C1 segment of cervical spinal cord (tissue), 14 donors: ENCODE measurements at places on chromosomes 1 and 21.

DNA sequence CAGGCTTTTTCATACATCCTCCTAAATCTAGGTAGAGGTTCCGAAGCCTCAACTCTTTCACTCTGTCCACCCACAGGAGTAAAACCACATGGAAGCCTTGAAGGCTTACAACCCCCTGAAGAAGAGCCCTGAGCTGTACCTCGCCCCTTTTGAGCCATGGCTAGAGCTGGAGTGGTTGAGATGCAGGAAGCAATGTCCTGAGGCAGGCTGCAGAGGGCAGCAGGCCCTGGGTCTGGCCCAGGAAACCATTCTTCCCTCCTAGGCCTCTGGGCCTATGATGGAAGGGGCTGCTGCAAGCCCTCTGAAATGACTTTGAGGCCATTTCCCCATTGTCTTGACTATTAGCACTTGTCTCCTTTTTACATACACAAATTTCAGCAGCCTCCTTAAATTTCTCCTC, 1503.0 kb downstream of the KCNT2 start:
- DNase-seq, result no peak

- no peak for DNase-seq
Observed at GRCh38 chr1:219121679-219122078, 52.0 kb upstream of the LYPLAL1 start.

DNA sequence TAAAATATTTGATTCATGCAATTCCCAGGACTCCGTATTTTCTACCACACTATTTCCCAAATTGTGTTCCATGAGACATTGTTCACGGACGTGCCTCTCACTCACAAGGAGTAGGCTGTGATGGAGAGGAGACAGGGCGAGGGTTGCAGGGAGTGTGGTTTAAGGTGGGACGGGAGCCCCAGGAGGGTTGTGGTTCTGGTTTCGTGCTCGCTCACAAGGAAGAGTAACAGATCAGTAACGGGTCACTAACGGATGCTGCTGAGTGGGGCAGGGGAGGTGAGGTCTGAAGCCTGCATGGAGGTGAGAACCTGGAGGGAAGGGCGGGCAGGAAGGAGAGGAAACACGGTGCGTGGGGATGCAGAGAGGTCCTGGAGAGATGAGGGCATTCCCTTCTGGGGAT, 28.8 kb downstream of the TFF3 start:
- DNase-seq, result no peak

- no peak for DNase-seq
Observed at GRCh38 chr1:40939320-40940059, 40.0 kb upstream of the CTPS1 start.

DNA sequence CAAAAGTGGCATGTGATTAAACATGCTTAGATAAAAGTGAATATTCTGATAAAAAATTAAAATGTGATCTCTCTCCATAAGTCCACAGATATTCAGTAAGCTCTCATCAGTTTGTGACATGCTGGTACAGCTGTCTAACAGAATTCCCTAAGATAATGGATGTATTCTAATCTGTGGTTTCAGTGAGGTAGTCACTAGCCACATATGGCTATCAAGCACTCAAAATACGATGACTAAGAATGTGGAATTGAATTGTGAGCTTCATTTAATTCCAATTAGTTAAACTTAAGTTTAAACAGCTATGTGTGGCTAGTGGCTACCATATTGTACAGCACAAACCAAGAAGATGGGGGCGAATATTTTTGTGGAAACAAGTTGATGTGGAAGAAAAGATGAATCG, 4.1 kb upstream of the REG4 start:
- DNase-seq, result no peak

DNA sequence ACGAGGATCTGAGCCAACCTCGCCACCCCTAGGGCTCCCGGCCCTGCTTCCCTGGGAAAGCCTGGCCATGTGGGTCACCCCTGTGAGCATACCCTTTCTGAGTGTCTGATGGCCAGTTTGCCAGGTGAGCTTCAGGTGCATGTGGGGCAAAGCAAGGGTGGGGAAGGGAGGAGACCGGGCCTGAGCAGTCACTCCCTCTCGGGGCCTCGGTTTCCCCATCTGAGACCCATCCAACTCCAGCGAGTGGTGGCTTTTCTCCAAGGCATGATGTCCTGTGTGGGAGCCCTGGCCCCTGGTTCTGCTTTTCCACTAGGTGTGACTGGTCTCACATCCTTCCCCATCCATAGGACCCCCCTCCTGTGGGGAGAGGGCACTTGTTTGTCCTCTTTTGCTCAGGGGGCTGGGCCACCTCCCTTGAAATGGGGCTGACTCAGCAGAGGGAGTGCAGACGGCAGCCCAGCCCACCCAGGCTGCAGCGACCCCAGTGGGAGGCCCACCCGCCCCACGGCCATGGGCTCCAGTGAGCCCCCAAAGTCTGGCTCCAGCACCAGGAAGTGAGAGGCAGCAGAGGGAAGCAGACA, 1.7 kb upstream of the WNT9A start:
- no peak for DNase-seq

- DNase-seq, result no peak
Observed at GRCh38 chr1:46549697-46550681, 1.5 kb downstream of the KNCN start.

GRCh38 chr1:226400519-226401354, 7.2 kb downstream of the PARP1 start:
- no peak for DNase-seq

- DNase-seq, result no peak
Observed at GRCh38 chr1:63418101-63418500, 50.7 kb downstream of the ALG6 start.

- no peak for DNase-seq
Observed at GRCh38 chr1:96980448-96980847, 258.9 kb downstream of the PTBP2 start.
